ENCODE measurements at places on chromosomes 4 and X. TPM values are rescaled to one million over a fixed set of nuclear protein-coding genes. Genes with fewer than 3 reads are reported as not detected.

Gene IGSF1
- total RNA-seq = 16.1 TPM

Gene RIPPLY1
- total RNA-seq = not detected

Gene SMPX
- total RNA-seq = 570 TPM

Gene REELD1
- not detected for total RNA-seq

Gene JADE3
- total RNA-seq = 5.7 TPM

Gene FAM47A
- total RNA-seq = not detected

Gene STK32B
- total RNA-seq = 0.56 TPM

Gene PRDM8
- total RNA-seq = 0.63 TPM

Gene LDB2
- total RNA-seq = 46.8 TPM

Gene RPS6KA6
- 2.6 TPM for total RNA-seq

Gene ZCCHC18
- total RNA-seq = 0.49 TPM

Gene GAGE2A
- not detected for total RNA-seq

Gene LNX1
- total RNA-seq = 9.4 TPM

Gene EFHC2
- total RNA-seq = 6.6 TPM

Gene ARHGAP36
- total RNA-seq = not detected

Gene TET2
- total RNA-seq = 19.7 TPM

Gene PNMA3
- 3.1 TPM for total RNA-seq

Gene GAGE12H
- not detected for total RNA-seq

Gene MAGEA2B
- not detected for total RNA-seq

Gene INTS6L
- 11.4 TPM for total RNA-seq

Gene SMIM43
- total RNA-seq = 0.12 TPM

Data from right cardiac atrium (tissue), 5 donors.